ENCODE measurements at places on chromosomes 5 and 9. TPM values are rescaled to one million over a fixed set of nuclear protein-coding genes. Genes with fewer than 3 reads are reported as not detected.
A peak's percentile ranks its signal among the peaks of the same experiment; 100 is the strongest.

ZSWIM6 gene
- total RNA-seq: 18.1 TPM

NEK6 gene
- 125 TPM for total RNA-seq

PCDHGA8 gene
- 1.5 TPM for total RNA-seq

DCANP1 gene
- not detected for total RNA-seq

ECM2 gene
- 9.4 TPM for total RNA-seq

DMRT1 gene
- total RNA-seq: not detected

CCNJL gene
- 15.5 TPM for total RNA-seq

OR13C9 gene
- not detected for total RNA-seq

FOXD4L6 gene
- total RNA-seq: not detected

PCDHA12 gene
- total RNA-seq: 6.6 TPM

C5orf52 gene
- total RNA-seq: not detected

ZNF618 gene
- 10.2 TPM for total RNA-seq

CDX1 gene
- not detected for total RNA-seq

DNA sequence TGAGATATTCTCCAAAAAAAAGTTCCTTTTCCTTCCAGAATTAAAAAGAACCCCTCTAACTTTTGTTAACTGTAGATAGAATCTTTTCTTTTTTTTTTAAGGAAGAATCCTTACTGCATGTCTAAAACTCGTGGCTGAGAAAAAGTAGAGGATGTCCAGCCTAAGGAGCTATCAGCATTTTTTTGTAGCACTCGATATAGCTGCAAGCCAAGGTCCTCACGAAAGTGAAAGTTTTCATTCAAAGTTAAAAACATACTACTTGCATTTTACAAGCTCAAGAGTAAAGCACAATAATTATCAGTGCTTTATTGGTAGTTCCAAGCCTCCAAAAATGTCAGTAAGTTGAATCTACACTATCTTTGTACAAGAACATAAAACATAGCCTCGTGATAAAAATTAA is 28.7 kb upstream of the ZSWIM6 start:
- no peaks in the 10 kb centered on the region for H3K27me3 ChIP-seq
- peaks cover 43% of the 10 kb centered on the region for H3K4me1 ChIP-seq
- no peak for DNase-seq
- H3K4me3 ChIP-seq: no peak overlapping the region
- no peaks in the 10 kb centered on the region for H3K36me3 ChIP-seq
- H3K27ac ChIP-seq: peak overlapping the region; percentile 13

- H3K4me1 ChIP-seq: peaks cover 7% of the 10 kb centered on the region
- no peaks in the 10 kb centered on the region for H3K36me3 ChIP-seq
- no peak for DNase-seq
- H3K4me3 ChIP-seq: no peak overlapping the region
- peaks cover 94% of the 10 kb centered on the region for H3K27me3 ChIP-seq
Observed at GRCh38 chr5:176744584-176744965, 65.8 kb upstream of the UNC5A start.

DNA sequence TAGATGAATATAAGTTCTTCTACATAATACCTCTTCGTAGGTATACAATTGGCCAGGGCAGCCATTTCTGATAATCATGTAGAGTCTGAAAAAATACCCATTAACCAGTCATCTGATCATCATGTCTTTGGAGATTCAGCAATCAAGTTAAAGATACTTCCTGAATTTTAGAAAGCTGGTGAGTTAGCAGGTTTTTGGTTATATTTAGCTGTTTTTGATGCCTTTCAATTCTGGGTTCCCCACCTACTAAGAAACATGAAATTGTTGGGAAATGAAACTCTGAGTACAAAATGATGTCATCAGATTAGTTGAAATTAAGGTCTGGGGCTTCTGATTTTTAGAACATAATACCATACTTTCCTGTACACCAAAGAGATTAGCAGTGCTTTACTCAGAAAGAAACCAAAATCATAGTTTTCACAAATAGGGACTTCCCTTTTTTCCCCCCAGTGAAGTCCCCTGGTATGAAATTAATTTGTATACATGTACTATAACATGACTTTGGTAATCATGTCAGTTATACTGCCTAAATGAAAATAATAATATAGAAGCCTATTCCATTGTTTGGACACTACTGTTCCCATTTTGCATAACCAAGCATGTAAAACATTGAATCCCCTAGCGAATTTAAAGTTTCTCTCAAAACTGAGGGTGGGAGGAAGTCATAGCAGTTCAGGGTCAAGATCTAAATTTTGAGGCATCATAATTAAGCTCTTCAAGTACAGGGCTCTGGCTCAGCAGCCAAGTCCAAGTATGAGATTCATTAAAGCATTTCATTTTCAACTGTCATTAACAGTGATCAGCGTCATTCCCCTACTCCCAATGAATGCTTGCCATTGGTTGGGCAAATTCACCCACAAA is 17.9 kb downstream of the PRLR start:
- H3K27ac ChIP-seq: no peak overlapping the region
- no peaks in the 10 kb centered on the region for H3K4me1 ChIP-seq
- H3K36me3 ChIP-seq: no peaks in the 10 kb centered on the region

DNA sequence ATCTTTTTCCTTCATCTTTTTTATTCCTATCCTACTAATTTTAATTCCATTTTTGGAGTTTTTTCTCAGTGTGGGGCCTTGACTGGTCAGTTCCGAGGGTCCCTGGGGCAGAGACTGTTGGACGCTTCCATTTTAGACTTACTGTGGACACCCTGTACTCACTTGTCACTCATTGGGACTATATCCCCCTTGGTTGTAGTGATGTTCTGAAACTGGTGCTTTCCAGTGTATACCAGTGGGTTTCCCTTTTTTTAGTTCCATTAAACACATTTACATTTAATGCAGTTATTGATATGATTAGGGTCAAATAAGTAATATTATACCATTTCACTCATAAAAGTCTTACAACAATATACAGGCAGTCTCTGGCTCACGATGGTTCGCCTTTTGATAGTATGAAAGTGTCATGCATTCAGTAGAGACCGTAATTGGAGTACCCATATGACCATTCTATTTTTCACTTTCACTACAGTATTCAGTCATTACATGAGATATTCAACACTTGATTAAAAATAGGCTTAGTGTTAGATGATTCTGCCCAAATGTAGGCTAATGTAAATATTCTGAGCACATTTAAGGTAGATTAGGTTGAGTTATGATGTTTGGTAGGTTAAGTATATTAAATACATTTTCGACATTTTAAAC is 46.0 kb downstream of the CNOT6 start:
- H3K36me3 ChIP-seq: peaks cover 28% of the 10 kb centered on the region
- DNase-seq: no peak
- H3K4me3 ChIP-seq: no peak overlapping the region
- no peaks in the 10 kb centered on the region for H3K4me1 ChIP-seq
- no peaks in the 10 kb centered on the region for H3K27me3 ChIP-seq
- no peak overlapping the region for H3K27ac ChIP-seq

DNA sequence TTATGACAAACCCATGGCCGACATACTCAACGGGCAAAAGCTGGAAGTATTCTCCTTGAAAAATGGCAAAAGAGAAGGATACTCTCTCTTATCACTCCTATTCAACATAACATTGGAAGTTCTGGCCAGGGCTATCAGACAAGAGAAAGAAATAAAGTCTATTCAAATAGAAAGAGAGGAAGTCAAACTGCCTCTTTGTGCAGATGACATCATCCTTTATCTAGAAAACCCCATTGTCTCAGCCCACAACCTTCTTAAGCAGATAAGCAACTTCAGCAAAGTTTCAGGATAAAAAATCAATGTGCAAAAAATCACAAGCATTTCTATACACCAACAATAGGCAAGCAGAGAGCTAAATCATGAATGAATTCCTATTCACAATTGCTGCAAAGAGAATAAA is 1799.9 kb upstream of the ACO1 start:
- no peak overlapping the region for H3K27ac ChIP-seq
- no peaks in the 10 kb centered on the region for H3K4me1 ChIP-seq
- H3K27me3 ChIP-seq: no peaks in the 10 kb centered on the region
- H3K36me3 ChIP-seq: no peaks in the 10 kb centered on the region

GRCh38 chr9:12230708-12231107 is 462.5 kb upstream of the TYRP1 start:
- H3K4me1 ChIP-seq: no peaks in the 10 kb centered on the region
- no peaks in the 10 kb centered on the region for H3K36me3 ChIP-seq
- no peak overlapping the region for H3K27ac ChIP-seq
- H3K27me3 ChIP-seq: no peaks in the 10 kb centered on the region
- DNase-seq: no peak

DNA sequence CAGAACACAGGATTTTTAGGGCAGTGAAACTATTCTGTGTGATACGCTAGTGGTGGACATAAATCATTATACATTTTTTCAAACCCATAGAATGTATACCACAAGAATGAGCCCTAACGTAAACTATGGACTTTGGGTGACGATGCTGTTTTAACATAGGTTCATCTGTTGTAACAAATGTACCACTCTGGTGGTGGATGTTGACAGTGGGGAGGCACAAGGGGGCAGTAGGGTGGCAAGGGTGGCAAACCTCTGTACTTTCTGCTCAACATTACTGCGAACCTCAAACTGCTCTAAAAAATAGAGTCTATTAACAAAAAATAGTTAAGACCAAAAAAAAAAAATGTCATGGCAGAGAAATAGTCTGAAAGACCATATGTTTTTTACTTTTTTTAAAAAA is 9.1 kb upstream of the MVB12B start:
- no peak overlapping the region for H3K27ac ChIP-seq
- no peak overlapping the region for H3K4me3 ChIP-seq
- H3K27me3 ChIP-seq: no peaks in the 10 kb centered on the region
- H3K4me1 ChIP-seq: no peaks in the 10 kb centered on the region

DNA sequence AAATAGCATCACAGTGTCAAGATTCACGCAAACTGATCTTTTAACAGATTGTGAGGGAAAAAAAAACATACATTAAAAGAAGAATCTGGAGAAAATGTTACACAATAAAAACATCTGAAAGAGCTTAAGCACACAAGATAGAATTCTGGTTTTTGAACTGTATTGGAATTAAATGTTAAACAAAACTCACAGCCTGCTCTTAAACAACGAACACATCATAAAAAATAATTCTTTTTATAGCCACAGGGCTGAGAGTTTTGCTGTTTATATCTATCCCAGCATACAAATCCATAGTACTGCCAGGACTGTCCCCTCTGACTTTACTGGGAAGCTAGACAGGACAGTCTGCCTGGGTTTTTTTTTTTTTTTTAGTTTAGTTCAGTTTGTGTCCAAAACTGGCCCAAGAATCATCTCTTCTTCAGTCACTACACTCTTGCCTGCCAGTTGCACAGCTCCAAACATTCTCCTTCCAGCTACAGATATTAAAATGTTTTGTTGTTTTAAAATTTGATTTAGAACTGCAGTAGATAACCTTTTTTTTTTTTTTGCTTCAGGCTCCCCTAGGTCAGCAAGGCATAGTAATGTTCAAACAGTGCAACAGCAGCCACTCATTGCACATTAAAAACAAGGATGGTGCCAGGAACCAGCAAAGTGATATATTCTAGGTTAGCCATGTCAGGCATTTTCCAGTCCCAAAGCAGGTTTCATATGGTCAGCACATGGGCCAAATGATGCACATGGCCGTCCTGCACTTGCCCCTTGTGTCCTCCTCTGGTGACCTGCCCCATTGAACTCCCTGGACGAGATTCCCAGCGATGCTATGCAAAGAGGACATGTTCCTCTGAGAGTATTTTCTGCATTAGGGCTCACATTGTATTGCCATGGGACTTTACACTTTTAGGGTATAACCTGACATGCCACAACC is 173.6 kb downstream of the ARL15 start:
- no peaks in the 10 kb centered on the region for H3K36me3 ChIP-seq
- H3K27ac ChIP-seq: no peak overlapping the region
- no peaks in the 10 kb centered on the region for H3K4me1 ChIP-seq
- DNase-seq: no peak
- H3K27me3 ChIP-seq: no peaks in the 10 kb centered on the region

- peaks cover 30% of the 10 kb centered on the region for H3K4me1 ChIP-seq
- no peaks in the 10 kb centered on the region for H3K27me3 ChIP-seq
- H3K27ac ChIP-seq: peak overlapping the region; percentile 89
- peak; percentile 53 for DNase-seq
- H3K4me3 ChIP-seq: peak overlapping the region; percentile 88
Observed at GRCh38 chr9:75892216-75892911, 1.9 kb downstream of the PCSK5 start.

- H3K36me3 ChIP-seq: no peaks in the 10 kb centered on the region
- no peak overlapping the region for H3K4me3 ChIP-seq
- no peaks in the 10 kb centered on the region for H3K27me3 ChIP-seq
- H3K27ac ChIP-seq: no peak overlapping the region
- no peaks in the 10 kb centered on the region for H3K4me1 ChIP-seq
Observed at GRCh38 chr9:75053869-75054268, 25.8 kb upstream of the CARNMT1 start.

GRCh38 chr9:110919050-110919435 is 119.2 kb downstream of the LPAR1 start:
- no peak overlapping the region for H3K4me3 ChIP-seq
- H3K27ac ChIP-seq: no peak overlapping the region
- H3K36me3 ChIP-seq: no peaks in the 10 kb centered on the region
- no peaks in the 10 kb centered on the region for H3K4me1 ChIP-seq
- H3K27me3 ChIP-seq: no peaks in the 10 kb centered on the region

- no peak overlapping the region for H3K27ac ChIP-seq
- DNase-seq: no peak
- no peaks in the 10 kb centered on the region for H3K36me3 ChIP-seq
- no peak overlapping the region for H3K4me3 ChIP-seq
Observed at GRCh38 chr5:180168758-180169157, 40.3 kb downstream of the RASGEF1C start.

DNA sequence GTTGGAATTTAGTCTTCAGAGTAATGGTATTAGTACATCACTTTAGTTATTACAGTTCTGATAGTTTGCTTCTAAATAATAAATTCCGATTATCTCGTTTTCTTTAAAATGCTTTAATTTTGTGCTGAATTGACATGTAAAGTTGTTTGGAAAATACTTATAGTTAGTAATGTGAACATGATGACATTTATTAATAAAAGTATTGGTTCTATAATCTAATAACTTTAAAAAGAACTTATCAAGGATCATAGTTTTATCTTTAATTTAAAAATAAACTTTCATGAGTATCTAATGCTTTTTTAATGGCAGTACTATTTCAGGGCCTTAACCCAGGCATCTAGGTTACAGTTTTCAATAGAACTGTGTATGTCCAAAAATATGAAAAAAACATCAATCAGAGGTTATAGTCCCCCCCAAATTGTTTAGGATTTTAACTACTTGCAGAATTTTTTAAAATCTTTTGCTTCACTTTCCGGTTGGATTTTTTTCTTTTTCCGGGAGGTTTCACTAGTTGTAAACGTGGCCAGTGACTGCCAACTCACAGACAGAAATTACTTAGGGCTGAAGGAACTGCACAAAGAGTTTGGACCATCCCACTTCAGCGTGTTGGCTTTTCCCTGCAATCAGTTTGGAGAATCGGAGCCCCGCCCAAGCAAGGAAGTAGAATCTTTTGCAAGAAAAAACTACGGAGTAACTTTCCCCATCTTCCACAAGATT is 680 bp downstream of the GPX8 start:
- H3K36me3 ChIP-seq: no peaks in the 10 kb centered on the region
- no peak for DNase-seq
- H3K27me3 ChIP-seq: no peaks in the 10 kb centered on the region
- no peak overlapping the region for H3K27ac ChIP-seq

GRCh38 chr5:172144931-172145869 is 42.8 kb downstream of the STK10 start:
- no peaks in the 10 kb centered on the region for H3K27me3 ChIP-seq
- no peak overlapping the region for H3K4me3 ChIP-seq
- peaks cover 26% of the 10 kb centered on the region for H3K4me1 ChIP-seq
- DNase-seq: no peak
- no peak overlapping the region for H3K27ac ChIP-seq

- H3K4me1 ChIP-seq: no peaks in the 10 kb centered on the region
- H3K36me3 ChIP-seq: no peaks in the 10 kb centered on the region
- no peaks in the 10 kb centered on the region for H3K27me3 ChIP-seq
- DNase-seq: no peak
- H3K27ac ChIP-seq: no peak overlapping the region
Observed at GRCh38 chr9:97543561-97543960, 42.1 kb downstream of the TMOD1 start.
